ENCODE measurements at places on chromosomes 3 and 15. TPM values are rescaled to one million over a fixed set of nuclear protein-coding genes. Genes with fewer than 3 reads are reported as not detected.

NR2E3 gene
- total RNA-seq, result under 0.01 TPM

ZMAT3 gene
- total RNA-seq, result 21.7 TPM

DNA sequence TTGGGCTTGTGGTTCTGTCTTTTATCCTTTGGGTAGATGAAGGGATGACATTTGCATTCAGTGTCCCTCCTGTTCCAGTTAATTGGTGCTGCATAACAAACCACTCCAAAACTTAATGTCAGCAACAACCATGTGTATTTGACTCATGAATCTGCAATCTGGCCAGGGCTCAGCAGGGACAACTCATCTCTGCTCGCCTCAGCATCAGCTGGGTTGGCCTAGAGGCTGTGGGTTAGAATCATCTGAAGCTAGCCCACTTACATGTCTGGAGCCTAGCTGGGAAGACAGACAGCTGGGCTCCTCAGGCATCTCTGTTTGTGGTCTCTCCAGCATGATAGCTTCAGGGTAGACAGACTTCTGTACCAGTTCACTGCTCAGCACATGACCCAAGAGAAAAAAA, 92.0 kb downstream of the TMEM108 start:
- peak; percentile 48 for DNase-seq

EXD1 gene
- total RNA-seq, result not detected

DNA sequence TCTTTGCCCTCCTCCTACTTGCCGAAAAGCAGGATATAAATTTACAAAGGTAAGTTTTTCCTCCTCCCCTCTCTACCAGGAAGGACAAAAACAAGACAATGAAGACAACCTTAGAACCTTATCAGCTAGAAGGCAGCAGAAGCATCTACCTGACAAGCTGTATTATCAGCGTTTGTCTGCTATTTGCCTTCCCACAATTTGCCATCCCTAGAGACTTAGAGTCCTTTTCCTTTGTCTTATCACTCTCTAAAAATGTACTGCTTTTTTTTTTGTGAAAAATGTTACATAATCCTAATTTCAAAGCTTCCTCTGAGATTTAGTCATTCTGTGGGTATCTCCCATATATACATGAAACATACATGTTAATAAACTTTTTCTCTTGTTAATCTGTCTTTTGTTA, 176.9 kb upstream of the PROK2 start:
- no peak for DNase-seq

DNA sequence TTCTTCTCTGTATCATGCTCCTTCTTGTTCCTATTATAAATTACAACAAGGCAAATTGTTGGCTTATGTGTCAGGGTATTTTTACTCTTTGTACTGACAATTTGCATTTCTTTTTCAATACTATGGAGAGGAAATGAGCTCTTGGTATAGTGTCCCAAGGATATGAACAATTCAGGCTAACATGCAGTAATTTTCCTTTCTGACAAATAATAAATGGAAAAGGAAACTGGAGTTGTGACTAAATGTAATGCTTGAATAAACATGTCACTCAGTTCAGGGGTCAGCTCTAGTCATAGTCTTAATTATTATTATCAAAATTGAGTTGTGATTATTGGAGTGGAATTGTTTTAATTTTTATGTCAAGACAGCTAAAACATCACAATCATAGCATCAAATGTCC, 256.0 kb upstream of the ZPLD1 start:
- no peak for DNase-seq

All from IMR-90 (cell line).